HuH-7.5 (cell line): ENCODE measurements at places on chromosomes 5 and 9.

- DNase-seq = no peak
Observed at GRCh38 chr5:146710348-146710747, 168.2 kb downstream of the PPP2R2B start.

GRCh38 chr5:150298701-150299451 is 3.8 kb downstream of the ARSI start:
- DNase-seq = no peak

DNA sequence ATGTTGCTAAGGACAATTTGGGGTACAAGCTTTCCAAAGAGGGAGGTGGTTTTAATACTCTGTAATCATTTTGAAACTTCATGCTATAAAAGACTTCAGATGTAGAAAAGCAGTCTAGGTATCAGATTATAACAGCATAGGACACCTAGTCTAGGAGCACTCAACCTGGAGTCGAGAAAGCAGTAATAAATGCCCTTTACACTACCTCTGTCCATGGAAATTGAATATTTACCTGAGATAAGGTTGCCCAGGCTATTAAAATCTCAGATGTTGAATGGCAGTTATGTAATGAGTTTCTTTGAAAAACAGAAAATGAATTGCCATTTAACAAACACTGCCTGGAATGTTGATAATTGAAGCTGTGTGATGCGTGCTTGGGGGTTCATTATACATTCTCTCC is 561.8 kb upstream of the DMAC1 start:
- no peak for DNase-seq

- DNase-seq = no peak
Observed at GRCh38 chr5:148070621-148071020, 6.8 kb downstream of the SPINK5 start.

DNA sequence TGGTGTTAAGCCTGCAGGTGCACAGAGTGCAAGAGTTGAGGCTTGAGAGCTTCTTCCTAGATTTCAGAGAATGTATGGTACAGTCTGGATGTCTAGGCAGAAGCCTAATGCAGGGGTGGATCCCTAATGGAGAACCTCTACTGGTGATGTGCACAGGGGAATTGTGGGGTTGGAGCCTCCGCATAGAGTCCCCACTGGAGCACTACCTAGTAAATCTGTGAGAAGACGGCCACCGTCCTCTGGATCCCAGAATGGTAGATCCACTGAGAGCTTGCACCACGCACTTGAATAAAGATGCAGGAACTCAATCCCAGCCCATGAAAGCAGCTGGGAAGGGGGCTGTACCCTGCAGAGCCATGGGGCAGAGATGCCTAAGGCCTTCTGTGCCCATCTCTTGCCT is 699.4 kb upstream of the FAM174A start:
- DNase-seq = no peak

DNA sequence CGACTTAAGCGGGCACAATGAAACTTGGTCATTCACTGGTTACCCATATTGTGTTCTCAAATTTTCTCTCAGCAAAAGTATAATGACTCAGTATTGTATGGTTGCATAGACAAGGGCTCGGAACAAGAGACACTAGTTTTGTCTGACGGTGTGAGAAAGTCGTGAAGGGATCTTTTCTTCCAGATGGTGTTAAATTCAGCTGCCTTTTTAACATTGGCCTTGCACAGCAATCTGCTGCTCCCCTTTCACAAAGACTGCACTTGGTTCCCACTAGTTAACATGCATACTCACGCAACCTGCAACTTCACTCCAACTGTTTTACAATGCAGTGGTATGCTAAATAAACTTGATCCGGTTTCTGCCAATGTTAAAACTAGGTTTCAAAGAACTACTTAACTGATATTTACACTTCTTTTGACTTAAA is 219.2 kb downstream of the MEF2C start:
- no peak for DNase-seq

GRCh38 chr5:125411744-125412560 is 665.5 kb upstream of the ZNF608 start:
- no peak for DNase-seq

- no peak for DNase-seq
Observed at GRCh38 chr9:21336457-21336856, 1.3 kb upstream of the KLHL9 start.

DNA sequence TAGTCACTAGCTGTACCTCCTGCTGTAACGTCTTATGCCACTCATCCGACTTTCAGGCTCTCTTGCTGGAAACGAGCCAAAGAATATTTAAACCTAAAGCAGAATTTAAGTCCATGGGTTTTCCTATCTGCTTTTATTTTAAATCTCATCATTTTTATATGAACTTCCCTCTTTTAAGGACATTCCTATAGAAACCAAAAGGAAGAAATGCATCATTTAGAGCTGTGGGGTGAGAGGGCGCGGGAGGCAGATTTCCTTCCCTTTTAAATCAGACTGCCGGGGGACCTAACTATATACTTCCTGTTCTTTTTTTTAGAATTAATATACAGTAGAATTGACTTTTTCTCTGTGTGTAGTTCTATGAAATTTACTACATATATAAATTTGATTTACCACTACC is 468.8 kb downstream of the BNC2 start:
- no peak for DNase-seq

- DNase-seq = no peak
Observed at GRCh38 chr5:161847447-161847846, 473 bp upstream of the GABRA1 start.

DNA sequence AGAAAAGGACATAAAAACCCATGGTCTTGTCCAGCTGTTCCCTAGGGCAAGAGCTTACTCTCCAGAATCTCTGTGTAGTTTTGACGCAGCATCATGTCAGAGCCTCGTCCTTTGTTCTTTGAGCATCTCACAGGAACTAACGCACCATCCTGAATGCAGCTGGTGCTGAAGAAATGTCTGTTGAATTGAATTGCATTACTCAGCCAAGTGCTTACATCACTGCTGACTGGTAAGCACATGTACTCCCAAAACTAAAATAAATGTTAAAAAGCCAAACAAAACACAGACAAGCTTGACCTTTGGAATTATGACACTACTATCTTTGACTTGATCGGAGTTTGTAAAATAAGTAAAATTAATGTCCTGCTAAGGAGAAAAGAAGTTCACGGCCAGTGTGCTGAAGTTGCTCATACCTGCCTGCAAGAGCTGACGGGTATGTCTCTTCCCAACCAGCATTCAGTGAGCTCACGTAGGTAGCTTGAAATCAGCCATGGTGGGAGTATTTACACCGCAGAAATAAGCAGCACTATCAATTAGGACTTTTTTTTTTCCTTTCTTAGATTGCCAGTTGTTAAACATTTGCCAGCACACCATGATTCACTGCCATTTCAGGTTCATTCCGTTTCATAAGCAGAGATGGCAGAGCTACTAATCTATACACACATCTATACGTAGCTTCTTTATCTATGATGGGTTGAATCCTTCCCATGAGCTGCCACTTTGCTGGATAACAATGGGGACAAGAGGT is 310.6 kb upstream of the MSX2 start:
- DNase-seq = no peak

DNA sequence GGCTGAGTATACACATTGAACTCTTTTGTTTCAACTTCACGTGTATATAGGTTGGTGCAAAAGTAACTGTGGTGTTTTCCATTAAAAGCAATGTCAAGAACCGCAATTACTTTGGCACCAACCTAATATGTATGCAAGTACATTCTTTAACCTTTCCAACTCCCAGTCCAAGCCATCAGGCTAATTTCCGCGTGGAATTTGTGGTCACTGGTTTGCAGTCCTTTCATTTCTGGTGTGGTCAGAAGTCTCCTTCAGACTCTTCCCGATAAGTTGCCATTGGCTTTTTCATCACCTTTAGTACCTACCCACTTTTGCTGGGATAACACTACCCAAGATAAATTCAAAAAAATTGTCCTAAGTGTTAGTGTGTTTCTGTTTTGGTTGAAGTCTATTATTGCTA is 84.0 kb downstream of the RGS3 start:
- DNase-seq = no peak

DNA sequence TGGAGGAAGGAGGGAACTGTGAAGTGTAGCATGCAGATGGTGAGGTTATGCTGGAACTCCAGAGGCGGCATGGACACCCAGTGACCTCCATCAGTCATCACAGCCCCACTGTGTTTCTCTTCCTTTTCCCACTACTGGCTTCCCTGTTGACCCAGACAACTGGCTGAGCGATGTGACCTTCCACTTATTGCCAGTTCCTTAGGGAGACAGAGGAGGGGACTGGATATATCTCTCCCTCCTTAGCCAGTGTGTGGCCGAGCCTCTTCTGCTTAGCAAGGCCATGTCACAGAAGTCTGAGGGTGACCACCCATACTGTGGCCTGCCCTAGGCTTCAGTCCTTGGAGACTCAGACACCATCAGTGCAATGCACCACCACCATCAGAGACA is 3.0 kb upstream of the PHYKPL start:
- no peak for DNase-seq

DNA sequence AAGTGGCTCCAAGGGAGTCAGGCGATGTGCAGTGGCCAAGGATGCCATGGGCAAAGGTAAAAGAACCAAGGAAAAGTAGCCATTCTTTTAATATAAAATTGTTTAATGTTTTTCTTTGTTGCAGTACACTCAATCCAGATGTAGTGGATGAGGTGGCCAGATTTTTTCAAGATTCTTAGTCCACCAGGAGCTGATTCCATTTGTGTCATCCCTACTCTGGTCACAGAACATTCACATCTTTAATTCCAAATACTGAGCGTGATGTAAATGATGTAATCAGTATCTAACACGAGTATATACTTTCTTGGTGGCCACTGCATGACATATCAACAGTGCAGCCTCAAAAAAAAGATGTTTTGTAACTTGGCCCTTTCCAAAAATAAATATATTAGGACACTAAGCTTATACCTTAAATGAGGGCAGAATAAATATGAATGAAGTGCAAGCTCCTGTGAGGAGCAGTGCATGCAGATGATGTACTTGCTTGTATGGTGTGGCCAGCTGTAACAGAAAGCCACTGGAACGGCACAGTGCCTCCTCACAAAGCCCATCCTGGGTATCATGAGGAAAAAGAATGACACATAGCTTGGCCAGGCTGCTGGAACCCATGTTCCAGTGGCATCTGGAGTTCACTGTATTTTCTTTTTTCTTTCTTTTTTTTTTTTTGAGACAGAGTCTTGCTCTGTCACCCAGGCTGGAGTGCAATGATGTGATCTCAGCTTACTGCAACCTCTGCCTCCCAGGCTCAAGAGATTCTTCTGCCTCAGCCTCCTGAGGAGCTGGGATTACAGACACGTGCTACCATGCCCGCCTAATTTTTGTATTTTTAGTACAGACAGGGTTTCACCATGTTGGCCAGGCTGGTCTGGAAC is 6.5 kb upstream of the SPATA24 start:
- no peak for DNase-seq

- DNase-seq = no peak
Observed at GRCh38 chr9:37995961-37996818, 72.8 kb downstream of the SHB start.

DNA sequence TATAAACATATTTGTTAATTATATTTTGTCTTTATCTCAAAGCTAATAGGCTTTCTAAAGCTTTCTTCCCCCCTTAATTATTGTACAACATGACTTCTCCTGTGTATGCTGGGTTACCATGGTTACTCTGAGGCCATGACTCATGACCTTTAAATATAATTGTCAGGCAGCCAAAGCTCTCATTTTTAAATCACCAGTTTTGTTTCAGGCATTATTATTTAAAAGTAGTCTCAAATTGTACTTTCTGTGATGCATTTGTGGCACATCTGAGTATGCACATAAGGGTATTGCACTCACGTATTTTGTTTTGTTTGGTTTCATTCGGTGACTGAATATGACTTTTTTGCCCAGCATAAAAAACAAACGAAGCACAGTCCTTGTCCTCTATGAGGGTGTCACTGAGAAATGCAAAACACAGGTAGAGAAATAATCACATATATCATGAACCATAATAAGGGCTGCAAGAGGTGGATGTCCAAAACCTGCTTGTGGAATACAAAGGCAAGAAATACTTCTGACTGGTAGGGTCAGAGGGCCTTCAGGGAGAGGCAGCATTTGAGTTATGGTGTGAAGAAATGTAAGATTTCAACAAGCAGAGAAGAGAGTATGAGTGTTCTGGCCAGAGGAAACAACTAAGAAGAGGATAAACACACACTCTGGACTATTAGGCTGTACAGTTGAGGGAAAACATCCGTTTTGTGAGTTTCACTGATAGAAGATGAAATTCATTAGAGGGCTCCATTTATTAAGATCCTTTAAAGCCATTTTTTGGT is 2.1 kb downstream of the CCDC192 start:
- DNase-seq = no peak

DNA sequence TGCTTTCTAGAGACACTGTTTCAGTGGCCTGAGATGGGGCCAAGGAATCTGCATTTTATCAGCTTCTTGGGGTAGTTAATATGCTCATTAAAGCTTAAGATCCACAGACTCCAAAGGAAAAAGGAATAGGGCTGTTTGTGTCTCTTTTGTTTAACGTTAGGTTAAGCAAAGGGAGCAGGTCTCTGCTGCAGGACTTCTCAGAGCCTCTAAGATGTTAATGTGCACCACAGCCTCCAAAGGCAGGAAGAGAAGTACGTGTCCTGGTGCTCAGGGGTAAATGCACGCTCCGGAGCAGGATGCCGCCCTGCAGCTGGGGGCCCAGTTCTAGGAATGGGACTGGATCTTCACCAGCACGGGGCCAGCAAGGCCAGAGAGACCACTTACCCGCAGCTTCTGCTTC is 19.6 kb downstream of the SPARC start:
- DNase-seq = no peak

DNA sequence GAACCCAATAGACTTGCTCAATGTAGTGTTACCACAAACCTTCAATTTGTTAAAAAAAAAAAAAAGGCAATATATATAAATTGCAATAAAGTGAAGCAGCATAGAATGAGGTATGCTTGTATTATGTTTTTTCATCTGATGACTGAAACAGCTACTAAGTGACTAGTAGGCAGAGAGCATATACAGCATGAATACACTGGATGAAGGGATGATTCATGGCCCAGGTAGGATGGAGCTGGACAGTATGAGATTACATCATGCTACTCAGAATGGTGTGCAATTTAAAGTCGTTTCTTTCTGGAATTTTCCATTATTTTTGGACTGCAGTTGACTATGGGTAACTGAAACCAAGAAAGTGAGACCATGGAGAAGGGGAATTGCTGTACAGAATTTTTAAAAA is 161.2 kb downstream of the GNA14 start:
- no peak for DNase-seq

DNA sequence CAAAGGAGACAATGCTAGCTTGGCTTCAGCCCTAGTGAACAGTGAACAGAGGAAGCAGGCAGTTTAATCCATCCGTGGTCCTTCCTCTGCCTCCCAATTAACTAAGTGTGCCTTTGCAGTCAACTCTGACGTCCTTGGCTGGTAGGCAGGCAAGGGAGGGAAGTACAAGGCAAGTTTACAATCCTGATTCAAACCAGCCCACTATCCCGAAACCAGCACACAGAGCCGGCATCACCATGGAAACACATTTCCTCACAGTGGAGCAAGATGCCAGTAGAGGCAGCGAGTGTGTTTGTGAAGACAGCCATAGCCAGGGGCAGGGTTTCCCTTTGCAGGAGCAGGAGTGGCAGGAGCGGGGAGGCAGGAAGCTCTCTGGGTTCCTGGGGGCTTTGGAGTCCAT is 73.9 kb downstream of the GOLPH3 start:
- DNase-seq = no peak
